AG04450 (cell line): ENCODE measurements at places on chromosomes 1 and 21.

DNA sequence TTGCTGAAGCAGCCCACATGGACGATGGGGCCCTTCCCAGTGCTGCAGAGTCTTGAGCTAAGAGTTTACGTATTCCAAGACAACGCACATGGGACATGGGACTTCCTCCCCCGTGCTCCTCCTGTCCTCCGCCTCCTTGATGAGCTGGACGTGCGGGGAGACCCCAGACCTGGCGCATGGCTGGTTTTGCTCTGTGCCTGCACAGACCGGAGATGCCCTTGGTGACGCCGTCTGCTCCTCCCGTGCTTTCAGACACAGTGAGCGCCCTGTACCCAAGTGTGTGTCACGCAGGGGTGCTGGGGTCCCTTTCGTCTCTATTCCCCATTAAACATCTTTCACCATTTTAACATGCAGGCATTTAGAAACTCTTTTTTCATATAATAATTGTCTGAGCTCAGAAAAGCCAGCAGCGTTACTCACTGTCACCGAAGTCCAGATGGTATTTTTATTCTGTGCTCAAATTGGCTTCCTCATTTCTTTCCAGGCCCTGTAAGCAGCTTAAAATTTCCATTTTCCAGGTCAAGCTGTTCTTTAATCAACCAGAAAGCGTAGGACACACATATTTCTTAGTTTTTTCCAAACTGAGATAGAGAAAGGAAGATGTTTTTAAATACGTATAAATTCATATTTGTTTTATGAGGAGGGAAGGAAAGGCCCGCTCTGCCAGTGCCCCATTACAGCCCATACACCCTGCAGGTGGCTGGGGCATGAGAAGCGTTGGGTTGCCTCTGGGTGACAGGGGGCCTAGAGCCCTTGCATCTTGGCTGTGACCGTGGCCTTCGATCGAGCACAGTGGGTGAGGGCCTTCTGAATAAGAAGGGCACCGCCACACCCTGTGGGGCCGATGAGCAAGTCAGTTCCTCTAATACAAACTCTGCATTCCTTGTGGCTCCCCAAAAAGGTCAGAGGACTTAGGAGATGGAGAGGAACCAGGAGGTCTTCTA lies 17.9 kb upstream of the ZBTB21 start:
- DNase-seq, result no peak

DNA sequence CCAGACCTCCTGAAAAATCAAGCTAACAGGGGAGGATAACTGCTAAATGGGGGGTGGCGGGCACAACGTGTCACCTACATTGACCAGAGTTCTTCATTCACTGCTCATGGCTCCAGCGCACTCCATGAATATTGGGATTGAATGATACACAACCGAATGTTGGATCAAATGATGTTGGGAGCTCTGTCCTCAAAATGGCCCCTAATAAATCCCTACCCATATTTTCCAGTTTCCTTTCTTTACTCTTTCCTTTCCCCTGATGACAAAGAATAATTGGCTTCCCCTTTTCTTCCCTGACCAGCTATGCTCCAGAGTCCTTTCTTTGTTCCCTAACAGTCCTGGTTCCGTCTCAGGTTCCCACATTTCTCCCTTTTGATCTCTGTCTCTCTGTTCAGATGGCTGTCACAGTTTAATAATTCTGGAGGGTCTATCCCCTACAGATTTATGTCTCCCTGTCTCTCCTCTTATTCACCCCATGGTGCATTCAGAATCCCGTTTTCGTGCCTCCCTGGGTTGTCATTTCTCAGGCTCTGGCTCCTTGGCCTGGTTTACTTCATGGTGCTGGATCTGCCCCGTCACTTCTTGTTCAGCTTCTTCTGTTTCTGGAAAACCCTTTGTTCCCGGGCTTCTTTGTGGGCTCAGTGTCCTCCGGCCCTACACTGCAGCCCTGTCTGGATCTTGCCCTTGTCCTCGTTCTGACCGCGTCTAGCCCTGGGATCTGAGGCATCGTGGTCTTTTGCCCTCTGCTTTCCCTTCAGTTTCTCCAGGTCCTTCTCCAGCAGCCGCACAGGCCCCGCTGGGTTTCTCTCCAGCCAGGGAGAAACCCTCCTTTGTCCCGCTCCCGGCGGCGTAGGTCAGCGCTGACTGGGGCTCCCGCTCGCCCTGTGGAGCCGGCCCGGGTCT lies 78.3 kb downstream of the NDUFS5 start:
- DNase-seq, result no peak

DNA sequence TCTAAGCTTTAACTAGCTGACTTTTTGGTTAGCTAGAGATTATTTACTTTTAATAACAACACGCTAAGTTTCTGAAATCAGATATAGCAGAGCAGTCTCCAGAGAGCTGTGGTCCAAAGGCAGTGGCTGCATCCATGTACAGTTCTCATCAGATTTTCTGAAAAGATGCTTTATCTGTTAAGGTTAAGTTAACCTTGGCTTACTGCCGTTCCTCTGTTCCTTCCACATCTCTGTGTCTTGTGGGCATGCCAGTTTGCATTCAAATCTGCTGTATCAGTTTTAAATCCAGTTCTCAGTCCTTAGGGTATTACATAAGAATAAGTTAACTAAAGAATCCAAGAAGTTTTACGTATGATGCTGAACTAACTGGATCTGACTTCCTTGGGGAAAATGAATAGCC lies 46.8 kb downstream of the SPATA46 start:
- DNase-seq, result no peak

DNA sequence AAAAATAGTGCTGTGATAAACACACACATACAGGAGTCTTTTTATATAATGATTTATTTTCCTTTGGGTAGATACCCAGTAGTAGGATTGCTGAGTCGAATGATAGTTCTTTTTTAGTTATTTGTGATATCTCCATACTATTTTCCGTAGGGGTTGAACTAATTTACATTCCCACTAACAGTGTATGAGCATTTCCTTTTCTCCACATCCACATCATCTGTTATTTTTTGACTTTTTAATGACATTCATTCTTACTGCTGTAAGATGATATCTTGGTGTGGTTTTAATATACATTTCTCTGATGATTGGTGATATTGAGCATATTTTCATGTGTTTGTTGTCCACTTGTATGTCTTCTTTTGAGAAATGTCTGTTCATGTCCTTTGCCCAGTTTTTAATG lies 78.3 kb downstream of the NIBAN1 start:
- no peak for DNase-seq

DNA sequence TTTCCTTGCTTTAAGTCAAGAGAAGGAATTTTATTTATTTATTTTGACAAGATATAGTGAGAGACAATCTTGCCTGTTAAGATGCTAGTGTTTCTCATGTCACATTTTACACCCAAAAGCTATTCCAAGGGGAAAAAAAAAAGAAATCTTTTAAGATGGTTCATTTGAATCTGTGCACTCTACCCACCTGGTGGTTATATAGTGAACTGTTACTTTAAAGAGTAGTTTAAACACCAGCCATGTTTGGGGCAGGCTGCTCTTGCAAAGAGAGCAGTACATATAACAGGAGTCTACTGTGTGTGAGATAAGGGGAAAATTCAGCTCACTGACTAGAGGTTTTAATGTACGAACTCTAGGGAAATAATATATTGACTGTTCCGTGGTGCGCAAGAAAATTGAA lies 3.3 kb upstream of the ELAVL4 start:
- DNase-seq, result no peak

GRCh38 chr1:92931691-92932090 lies 29.6 kb downstream of the DIPK1A start:
- no peak for DNase-seq

DNA sequence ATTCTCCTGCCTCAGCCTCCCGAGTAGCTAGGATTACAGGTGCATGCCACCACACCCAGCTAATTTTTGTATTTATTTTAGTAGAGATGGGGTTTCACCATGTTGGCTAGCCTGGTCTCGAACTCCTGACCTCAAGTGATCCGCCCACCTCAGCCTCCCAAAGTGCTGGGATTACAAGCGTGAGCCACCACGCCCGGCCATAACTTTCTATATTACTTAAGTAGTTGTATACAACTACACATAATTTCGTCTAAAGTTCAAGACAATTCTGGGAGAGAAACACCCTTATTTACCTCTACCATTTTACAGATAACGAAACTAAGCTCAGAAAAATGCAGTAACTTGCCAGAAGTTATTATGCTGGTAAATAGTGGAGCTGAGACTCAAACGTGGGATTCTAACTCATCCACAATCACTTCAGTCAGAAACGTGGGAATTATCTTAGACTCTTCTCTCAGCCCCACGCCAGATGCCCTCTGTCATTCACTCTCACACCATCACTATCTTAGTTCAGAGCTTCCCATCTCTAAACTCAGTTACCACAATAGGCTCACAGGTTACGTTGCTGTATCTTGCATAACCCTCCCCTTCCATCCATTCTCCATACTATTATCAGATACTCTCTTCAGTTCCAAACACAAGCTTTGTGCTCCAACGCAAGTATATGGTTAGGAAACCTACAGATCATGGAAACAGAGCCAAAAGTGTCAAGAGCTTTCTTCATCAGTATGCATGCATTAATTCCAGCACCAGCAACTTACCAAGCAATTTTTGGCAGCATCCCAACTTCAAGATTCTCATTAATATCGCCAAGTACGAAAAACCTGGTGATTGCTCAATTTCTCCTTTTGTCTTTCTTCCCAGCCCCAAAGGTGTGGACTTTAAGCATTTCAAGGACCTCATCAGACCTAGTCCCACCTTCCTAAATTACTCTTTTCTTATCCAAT lies 69.3 kb downstream of the RERE start:
- no peak for DNase-seq

GRCh38 chr1:226991920-226992319 lies 51.8 kb downstream of the COQ8A start:
- no peak for DNase-seq

- no peak for DNase-seq
Measured at GRCh38 chr1:154190550-154190949, 1.4 kb downstream of the TPM3 start.

DNA sequence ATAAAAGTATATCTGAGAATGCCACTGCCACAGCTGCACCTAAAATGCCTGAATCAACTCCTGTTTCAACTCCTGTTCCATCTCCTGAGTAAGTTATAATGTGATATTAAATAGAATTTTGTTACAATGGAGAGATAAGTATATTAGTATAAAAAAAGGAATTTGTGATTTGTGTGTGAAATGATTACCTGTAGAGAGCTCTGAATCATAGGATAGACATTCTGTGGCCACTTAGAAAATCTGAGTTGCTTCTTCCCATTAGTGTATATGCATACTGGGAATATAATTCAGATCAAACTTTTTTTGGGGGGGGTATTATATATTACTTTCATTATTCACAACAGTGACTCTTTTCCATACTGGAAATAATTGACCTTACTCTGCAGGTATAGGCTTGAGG lies 52.9 kb downstream of the SUCO start:
- no peak for DNase-seq

GRCh38 chr1:25197982-25198662 lies 34.2 kb downstream of the SYF2 start:
- DNase-seq, result no peak

DNA sequence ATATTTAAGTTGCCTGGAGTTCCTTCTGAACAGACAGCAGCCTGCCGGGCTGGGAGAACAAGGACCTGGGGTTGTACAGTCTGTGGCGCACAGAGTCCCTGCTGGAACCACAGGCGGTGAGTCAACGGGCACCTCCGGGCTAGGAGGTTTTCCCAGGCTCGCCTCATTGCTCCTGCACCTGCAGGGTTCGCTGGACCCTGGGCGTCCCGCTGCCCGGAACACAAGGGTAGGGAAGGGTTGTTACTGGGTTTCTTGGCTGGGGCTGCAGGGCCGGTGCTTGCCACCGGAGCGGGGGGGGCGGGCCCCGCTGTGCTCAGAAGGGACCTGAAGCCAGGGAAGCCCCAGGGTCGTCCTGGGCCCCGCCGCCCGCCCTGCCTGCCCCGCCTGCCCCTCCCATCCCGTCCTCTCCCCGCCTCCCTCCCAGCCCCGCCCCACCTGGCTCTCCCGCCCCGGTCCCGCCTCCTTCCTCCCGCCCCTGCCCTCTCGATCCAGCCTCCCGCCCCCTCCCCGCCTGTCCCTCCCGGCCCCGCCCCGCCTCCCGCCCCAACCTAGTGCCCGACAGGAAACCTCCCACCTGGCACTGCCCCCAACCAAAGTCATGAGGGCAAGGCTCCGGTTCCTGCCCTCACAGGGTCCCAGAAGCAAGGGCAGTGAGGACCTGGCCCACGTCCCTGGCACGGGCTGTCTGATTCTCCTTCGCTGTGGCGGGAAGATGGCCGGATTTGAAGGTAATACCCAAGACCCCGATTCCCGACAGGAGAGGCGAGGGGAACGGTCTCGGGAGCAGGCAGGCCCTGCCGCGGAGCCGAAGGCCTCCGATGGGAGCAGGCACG lies 6.8 kb downstream of the JMJD4 start:
- DNase-seq, result no peak

DNA sequence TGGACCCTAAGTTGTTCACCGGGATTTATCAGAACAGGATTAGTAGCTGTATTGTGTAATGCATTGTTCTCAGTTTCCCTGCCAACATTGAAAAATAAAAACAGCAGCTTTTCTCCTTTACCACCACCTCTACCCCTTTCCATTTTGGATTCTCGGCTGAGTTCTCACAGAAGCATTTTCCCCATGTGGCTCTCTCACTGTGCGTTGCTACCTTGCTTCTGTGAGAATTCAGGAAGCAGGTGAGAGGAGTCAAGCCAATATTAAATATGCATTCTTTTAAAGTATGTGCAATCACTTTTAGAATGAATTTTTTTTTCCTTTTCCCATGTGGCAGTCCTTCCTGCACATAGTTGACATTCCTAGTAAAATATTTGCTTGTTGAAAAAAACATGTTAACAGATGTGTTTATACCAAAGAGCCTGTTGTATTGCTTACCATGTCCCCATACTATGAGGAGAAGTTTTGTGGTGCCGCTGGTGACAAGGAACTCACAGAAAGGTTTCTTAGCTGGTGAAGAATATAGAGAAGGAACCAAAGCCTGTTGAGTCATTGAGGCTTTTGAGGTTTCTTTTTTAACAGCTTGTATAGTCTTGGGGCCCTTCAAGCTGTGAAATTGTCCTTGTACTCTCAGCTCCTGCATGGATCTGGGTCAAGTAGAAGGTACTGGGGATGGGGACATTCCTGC lies 3.9 kb upstream of the OLFML3 start:
- no peak for DNase-seq
